ENCODE measurements at places on chromosomes 12 and 14. TPM values are rescaled to one million over a fixed set of nuclear protein-coding genes. Genes with fewer than 3 reads are reported as not detected.

DNA sequence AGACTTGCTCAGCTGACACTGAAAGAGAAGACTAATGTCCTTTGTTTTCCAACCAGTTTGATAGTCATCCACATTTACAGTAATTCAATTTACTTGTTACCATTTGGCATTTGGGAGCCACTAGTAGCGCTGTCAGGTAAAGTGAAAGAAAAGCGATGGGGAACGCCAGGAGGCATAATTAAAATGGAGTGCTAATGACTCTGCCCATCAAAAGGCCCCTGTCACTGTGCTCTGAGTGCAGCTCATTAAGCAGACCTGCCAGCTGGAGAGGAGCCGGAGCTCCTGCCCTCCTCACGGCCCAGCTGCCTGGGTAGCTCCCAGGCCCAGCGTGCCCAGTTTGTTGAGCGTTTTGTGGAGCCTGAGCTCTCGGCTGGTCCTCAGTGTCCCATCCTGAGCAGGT lies 463.6 kb upstream of the CCDC196 start:
- no peak for DNase-seq

DNA sequence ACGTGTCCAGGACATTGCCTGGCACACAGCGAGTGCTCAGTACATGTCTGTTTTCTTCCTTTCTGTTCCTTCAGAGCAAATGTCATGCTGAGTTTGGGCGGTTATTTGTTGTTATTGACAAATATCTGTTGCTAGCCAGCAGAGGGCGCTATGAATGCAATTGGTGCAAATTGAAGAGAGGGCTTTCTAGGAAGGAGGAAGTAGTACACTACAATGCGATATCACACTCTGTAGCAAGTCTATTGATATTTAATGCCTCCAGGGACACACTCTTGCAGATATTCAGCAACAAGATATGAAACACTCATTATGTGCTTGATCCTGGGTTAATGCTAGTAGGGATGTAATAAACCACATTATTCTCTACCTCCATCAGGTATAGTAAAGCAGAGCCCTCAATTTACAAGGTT lies 267.3 kb upstream of the SRRM4 start:
- no peak for DNase-seq

Gene MEG3
- total RNA-seq, result 815 TPM

GRCh38 chr12:89862511-89863445 lies 154.1 kb upstream of the ATP2B1 start:
- peak; percentile 60 for DNase-seq

Gene LALBA
- not detected for total RNA-seq

GRCh38 chr12:52191841-52192791 lies at the start of gene KRT80:
Gene KRT80 (minus strand): TSS chr12:52192014. CDS start chr12:52191902, 112 bp downstream.
- DNase-seq, result peak; percentile 97

Gene RHEBL1
- 3.9 TPM for total RNA-seq

- no peak for DNase-seq
These were observed 309.9 kb downstream of the VRK1 start for GRCh38 chr14:97107080-97107479.

DNA sequence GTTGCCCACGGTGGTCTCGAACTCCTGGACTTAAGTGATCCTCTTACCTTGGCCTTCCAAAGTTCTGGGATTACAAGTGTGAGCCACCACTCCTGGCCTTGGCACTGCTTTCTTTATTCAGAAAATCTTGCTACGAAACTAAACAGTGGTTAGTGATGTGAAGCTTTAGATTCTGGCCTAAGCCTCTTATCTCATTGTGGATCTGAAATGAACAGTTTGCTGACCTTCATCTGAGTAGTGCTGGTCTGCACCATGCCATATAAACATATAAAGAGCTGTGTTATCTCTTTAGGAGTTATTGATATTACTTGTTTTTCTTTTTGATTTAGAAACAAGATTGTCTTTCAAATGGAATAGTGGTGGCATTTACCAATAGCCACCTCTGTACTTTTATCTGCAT lies 22.6 kb downstream of the SRGAP1 start:
- DNase-seq, result no peak

GRCh38 chr14:33933386-33933933 lies 17.4 kb downstream of the EGLN3 start:
- no peak for DNase-seq

DNA sequence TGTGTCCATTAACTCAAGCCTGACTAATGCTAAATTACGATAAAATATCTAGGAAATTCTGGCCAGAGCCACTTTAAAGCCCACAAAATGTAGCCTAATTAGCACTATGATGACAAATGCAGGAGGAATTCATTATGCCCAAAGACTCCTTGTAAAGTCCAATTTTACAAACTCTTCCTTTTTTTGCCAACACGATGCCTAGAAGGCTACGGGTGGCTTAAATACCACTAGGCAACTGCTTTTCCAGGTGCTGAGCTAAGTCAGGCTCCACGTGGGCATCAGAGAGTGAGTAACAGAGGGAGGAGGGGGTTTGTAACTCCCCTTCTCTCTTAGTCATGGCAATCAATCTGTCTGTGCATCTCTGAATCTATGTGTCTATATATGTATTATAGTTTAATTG lies 172.4 kb upstream of the NTF3 start:
- no peak for DNase-seq

Gene BRI3BP
- total RNA-seq, result 3.1 TPM

DNA sequence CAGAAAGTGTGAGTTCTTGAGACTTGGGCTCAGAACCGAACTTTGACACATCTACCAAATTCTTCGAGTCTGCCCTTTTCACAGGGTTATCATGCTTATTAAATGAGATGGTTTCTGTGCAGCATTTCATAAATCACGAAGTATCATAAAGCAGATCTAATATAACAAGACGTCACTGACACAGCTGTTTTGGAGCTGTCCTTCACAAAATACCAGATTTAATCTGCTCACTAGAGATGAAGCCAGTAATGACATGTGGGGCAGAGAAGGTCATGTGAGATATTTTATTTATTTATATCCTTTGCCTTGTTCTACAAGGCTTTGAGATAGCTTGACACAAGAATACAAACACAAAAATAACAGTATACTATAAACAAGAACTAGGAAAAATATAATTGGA lies 127.0 kb downstream of the RPAP3 start:
- peak; percentile 7 for DNase-seq

Gene XRCC3
- 5.1 TPM for total RNA-seq

Gene ISCU
- 108 TPM for total RNA-seq

DNA sequence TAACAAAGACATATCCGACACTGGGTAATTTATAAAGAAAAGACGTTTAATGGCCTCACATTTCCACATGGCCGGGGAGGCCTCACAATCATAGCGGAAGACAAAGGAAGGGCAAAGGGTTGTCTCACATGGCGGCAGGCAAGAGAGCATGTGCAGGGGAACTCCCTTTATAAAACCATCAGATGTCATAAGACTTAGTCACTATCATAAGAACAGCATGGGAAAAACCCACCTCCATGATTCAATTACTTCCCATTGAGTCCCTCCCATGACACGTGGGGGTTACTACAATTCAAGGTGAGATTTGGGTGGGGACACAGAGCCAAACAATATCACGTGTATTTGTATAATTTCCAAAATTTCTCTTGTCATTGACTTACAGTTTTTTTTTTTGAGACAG lies 5.5 kb upstream of the LMNTD1 start:
- DNase-seq, result no peak

Gene TCL1B
- 4.1 TPM for total RNA-seq

Gene ATL1
- total RNA-seq, result 19.3 TPM

GRCh38 chr14:64728106-64728505 lies 23.9 kb downstream of the PLEKHG3 start:
- DNase-seq, result no peak

DNA sequence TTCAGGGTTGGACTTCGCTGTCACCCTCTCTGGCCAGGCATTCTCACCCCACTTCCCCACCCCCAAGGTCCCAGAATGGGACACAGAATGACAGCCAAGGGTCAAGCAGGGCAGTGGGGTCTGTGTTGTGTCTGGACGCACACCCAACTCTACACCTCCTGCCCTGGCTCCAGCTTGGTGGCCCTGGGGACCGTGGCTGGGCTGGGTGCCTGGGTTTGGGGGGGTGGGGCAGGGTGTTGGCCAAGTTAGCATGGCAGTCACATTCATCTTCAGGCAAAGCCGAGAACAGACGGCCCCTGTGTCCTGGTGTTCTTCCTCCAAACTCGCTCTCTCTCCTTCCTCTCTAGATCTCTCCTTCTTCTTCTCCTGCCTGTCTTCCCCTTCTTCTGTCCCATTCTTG lies 5.6 kb downstream of the LRP1 start:
- no peak for DNase-seq

DNA sequence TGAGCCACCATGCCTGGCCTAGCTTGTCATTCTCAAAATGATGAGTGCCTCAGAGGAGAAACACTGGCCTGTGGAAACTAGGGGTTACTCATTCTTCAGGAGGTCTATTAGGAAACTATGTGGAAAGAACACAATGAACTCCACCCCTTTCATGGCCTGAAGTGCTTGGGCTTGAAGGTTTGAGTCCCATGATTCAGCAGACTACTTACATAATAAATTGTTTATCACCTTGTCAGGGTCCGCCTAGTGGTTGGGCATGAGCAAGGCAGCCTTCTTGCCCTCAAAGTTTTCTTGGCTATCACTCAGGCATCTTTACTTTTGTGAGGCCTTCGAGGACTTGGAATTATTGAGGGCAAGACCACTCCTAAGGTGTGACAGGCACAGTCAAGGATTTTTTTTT lies 251.2 kb downstream of the ACSS3 start:
- DNase-seq, result no peak

GRCh38 chr12:54689034-54689372 lies 40.8 kb upstream of the DCD start:
- DNase-seq, result no peak

Gene ACTR6
- 26.2 TPM for total RNA-seq

GRCh38 chr14:55702511-55702910 lies 122.5 kb downstream of the KTN1 start:
- DNase-seq, result no peak

Gene SDR9C7
- total RNA-seq, result not detected

Gene TAS2R9
- total RNA-seq, result 1.7 TPM

Gene CYP27B1
- total RNA-seq, result not detected

- DNase-seq, result no peak
These were observed 44.2 kb upstream of the EMP1 start for GRCh38 chr12:13152281-13152680.

Gene IQSEC3
- total RNA-seq, result 7.7 TPM

GRCh38 chr12:62282057-62282774 lies 22.0 kb downstream of the USP15 start:
- no peak for DNase-seq

- peak; percentile 81 for DNase-seq
These were observed at the start of gene ASIC1 for GRCh38 chr12:50057000-50057841. Gene ASIC1 (plus strand): TSS chr12:50057596. CDS start chr12:50058767, 1,171 bp downstream.

DNA sequence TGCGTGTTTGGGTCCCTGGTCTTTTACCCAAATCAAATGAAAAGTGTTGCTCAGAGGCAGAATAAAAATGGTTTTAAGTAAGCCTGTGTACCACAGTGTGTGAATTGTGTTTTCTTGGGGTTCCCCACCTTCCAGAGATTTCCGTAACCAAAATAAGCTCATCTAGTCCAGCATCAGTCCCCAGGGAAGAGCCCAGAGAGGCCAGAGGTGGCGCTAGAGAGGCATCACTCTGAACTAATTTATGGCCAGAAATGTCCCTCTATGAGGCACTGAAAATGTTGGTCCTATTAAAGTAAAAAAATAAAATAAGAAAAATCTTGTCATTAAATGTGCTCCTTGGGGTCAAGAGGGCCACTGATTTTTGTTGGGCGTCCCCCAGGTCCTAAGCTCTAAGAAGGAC lies 24.9 kb upstream of the PRKAB1 start:
- DNase-seq, result no peak

All from umbilical cord (tissue), 2 donors.